ENCODE measurements at places on chromosomes 3 and 15.
A peak's percentile ranks its signal among the peaks of the same experiment; 100 is the strongest.

DNA sequence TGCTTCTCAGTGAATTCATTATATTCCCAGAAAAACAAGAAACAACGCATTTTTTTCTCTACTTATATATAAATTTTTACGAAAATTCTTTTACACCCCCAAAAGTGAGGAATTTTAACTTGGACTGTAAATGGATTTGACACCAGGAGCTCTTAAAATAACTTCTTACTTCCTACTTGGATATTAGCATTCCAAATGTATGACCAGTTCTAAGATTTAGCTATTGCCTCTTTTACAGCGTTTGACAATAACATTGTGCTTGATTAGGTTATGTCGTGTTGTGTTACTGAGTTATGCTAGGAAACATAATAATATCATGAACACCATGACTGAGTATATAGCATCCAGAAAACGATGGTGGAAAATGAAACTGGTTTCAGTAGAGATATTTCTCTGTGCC, 177.0 kb downstream of the CNTN6 start:
- no peak for DNase-seq

- no peak for DNase-seq
Observed at GRCh38 chr3:128575777-128576176, 74.8 kb downstream of the RPN1 start.

GRCh38 chr15:100919481-100920405, 586 bp downstream of the LRRK1 start:
- DNase-seq, result no peak

DNA sequence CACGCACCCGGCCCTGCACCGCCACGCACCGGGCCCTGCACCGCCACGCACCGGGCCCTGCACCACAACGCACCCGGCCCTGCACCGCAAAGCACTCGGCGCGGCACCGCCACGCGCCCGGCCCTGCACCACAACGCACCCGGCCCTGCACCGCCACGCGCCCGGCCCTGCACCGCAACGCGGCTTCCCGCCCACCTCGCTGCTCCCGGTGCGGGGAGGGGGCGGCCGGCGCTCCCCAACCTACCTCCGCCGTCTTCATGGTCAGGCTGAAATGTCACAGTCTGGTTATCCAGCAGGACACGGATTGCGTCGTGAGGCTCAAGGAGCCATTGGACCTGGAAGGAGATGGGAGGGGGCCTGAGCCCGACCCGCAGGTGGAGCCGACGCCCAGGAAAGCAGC, 41.8 kb downstream of the MUC20 start:
- no peak for DNase-seq

- no peak for DNase-seq
Observed at GRCh38 chr15:94265982-94266381, 34.6 kb downstream of the MCTP2 start.

GRCh38 chr3:33075995-33076394, 21.0 kb downstream of the GLB1 start:
- DNase-seq, result no peak

DNA sequence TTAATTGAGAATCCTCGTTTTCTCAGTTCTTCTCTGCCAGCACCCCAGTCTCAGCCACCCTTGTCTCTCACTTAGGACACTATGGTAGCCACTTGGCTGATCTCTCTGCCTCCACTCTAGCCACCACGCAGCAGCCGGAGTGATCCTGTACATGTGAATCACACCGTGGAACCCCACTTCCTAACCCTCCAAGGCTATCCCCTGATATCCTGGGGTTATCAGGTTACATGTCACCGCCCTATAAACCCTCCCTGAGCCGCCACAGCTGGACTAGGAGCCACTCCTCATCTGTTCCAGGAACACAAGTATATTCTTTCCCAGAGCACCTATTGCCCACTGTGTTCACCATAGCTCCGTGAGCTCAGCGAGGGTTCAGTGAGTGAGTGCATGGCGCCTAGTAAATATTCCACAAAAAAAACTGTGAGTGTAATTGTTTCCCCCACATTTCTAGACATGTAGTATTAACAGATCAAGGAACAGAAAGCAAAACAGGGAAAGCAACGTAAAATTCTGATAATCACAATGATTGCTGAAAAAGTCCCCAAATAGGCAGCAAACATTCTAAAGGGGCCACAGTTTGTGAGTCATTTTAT, 661 bp upstream of the PARP14 start:
- DNase-seq, result no peak

GRCh38 chr3:46661776-46662766, 31.4 kb downstream of the ALS2CL start:
- no peak for DNase-seq

GRCh38 chr3:100006570-100007271, 107.6 kb downstream of the FILIP1L start:
- no peak for DNase-seq

DNA sequence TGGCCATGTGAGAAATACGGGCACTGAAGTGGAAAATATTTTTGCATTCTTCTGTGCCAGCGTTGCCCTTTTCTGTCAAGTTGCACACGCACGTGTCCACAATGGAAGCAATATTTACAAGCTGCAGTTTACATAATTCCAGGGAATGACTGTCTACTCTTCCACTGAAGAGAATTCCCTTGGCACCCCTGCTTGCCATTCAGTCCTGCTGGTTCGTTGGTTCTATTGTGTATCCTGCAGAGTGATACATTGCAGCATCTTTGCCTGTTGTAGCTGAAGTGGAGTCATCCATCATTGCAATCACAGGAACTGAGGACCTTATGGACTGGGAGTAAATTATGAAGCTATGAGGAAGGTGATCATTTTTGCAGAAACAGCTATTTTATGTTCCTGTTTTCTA, 759.4 kb downstream of the ROBO2 start:
- DNase-seq, result no peak

DNA sequence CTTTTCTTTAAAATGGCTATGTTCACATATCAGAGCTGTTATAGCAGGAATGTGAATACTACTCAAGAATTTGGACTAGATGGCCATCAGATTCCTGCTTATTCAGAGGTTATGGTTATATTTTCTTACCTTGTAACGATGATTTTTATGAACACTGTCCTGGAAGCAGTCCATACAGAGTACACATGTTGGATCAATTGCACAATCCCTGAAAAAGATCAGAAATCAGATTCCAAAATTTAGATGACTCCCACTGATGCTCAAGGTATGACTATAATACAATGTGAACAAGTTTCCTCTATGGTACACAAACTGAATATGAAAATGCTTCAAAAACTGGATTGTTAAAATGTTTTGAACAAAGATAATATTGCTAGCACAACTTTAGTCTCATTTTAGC, 23.3 kb downstream of the UBR1 start:
- no peak for DNase-seq

GRCh38 chr3:14170531-14171159, 7.8 kb downstream of the XPC start:
- no peak for DNase-seq

- DNase-seq, result no peak
Observed at GRCh38 chr3:126536126-126536525, 12.2 kb downstream of the CHST13 start.

DNA sequence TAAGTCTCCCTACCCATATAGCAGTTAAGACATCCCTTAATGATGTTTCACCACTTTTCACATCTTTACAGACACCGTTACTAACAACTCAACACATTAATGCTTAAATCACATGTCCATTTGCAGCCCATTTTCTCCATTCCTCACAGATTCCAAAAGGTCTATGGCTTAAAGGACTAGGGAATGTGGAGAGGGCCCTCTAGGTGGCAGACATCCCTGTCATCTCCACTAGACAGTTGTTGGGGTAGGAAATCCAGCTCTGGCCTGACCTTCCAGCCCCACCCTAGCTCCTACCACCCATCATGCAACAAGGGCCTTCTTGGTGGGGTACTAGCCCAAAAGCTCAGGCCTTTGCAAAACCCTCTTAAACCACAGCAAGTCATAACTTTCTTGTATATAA, 25.2 kb downstream of the CPEB1 start:
- no peak for DNase-seq

DNA sequence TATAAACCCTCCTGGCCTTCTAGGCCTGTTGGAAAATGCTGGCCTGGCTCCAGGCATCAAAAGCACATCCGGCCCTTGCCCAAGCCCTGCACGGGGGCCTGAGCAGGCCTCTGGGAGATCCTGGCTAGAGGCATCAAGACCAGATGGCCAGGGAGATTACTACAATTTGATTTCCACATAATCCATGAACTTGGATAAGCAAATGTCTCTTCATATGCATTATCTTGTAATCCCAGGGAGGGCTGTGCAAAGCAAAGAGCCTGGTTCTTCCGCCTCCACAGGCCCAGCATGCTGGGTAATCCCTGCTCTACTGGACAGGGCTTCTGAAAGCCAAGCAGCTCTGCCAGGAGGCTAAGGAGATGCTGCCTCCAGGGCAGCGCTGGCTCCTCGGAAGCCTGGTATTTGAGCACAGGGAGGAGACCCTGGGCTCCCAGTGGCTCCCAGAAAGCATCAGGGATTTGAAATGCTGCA, 18.2 kb downstream of the MRPL46 start:
- no peak for DNase-seq

DNA sequence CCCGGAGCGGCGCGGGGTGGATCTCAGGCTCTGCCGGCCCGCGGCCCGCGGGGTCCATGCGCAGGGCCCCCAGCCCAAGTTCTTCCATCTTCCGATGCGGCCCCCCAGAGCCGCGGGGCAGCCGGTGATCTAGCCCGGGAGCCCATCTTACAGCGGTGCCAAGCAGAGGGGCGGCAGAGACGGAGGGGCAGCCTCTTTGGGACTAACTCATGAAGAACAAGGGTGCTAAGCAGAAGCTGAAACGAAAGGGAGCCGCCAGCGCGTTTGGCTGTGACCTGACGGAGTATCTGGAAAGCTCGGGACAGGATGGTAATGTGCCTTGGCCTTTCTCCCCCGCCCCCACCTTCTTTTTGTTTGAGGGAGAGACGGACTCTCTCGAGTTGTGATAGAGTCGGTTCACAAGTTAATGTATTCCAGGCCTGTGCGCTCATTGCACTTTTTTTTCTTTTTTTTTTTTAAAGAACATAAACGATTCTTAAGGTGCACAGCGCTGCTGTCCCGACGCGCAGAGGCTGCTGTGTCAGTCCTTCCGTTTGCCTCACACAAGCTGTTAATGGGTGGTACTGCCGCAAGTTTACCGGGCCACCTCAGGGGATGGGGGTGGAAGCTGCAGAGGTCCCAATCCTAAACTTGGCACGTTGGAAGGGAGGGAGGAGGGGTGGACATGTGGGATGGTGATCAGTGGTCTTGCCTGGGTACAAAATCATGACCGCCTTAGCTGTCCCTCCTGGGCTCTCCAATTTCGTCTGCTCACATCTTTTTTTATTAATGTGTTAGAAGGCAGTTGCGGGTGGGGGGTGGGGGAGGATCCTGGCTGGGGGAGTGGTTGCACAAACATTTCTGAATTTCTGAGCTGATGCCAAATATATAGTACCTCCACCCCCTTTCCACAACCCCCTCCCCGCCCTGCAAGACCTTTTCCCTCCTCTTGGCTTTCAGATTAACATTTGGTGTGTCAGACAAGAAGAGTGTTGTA, 801 bp downstream of the ARHGAP31 start:
- DNase-seq, result peak; percentile 12

DNA sequence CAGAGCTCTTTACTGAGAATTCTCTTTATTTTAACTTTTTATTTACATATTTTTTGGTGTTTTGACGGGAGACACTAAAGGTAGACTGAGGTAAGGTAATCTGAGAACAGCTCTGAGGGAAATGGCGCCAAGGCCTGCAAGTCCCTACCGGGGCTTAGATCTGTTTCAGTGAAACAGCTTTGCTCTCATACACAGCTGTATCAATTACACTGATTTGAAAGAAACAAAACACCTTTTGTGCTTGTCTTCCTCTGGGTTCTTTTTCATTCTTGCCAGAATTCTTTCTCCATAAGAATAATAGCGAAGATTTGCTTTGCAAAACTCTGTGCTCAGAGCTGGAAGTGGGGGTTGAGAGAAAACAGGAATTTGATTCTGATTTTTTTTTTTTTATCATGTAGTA, 79.5 kb upstream of the PEX5L start:
- no peak for DNase-seq

- DNase-seq, result no peak
Observed at GRCh38 chr3:131217296-131217741, 164.3 kb upstream of the NUDT16 start.

- no peak for DNase-seq
Observed at GRCh38 chr15:83320404-83320803, 35.9 kb upstream of the BNC1 start.

DNA sequence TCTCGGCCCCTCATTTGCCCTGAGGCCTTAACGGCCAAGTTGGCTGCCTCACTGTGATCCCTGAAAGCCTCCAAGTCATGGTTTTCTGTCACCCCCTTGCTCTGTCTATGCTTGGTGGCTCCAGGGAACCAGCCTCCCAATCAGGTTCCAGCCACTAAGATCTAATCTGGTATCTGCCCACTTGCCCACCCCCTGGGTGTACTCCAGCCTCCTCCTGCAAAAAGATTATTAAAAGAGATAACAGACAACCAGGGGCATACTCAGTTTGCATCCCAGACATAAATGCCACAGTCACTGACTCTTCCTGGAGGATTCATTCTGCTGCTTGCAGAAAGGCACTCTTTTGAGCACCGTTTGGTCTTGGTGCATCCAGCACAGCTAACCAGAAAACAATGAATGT, 103.9 kb downstream of the NTRK3 start:
- DNase-seq, result no peak

DNA sequence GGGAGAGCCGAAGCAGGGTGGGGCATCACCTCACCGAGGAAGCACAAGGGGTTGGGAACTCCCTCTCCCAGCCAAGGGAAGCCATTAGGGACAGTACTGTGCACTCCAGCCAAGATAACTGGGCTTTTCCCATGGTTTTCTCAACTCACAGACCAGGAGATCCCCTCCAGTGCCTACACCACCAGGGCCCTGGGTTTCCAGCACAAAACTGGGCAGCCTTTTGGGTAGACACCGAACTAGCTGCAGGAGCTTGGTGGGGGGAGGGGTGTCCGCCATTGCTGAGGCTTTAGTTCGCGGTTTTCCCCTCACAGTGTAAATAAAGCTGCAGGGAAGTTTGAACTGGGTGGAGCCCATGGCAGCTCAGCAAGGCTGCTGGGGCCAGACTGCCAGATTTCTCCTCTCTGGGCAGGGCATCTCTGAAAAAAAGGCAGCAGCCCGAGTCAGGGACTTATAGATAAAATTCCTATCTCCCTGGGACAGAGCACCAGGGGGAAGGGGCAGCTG, 129.6 kb upstream of the LMCD1 start:
- no peak for DNase-seq

DNA sequence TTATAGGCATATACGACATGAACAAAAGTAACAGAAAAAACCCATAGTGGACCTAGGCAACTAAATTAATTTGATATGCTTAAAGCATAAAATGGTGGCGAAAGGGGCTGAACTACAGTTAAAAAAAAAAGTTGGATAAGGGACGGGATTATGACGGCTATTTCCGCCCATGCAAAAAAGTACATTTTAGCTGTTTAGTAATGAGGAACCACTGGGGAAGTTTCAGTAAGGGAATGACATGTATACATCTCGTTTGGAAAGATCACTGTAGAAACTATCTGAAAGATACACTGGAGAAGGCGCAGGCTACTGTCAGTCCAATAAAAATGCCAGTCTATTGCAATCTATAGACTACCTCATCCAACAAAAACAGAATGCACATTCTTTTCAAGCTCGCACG, 65.6 kb downstream of the ZNF148 start:
- DNase-seq, result no peak

DNA sequence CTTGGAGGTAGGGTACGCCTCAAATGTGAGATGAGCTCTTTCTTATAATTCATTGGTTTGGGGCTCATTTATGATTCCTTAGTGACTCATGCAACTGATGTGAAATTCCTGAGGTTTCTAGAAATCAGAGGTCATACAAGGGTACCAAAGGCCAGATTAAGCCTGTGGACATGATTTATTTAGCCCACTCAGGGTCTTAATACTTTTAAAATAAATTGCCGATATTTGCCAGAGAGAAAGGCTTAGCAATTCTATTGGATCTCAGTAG, 289.0 kb downstream of the NEK10 start:
- DNase-seq, result no peak

GRCh38 chr3:152706991-152707713, 127.8 kb upstream of the P2RY1 start:
- DNase-seq, result no peak
